ENCODE measurements at places on chromosomes 6 and 20.

DNA sequence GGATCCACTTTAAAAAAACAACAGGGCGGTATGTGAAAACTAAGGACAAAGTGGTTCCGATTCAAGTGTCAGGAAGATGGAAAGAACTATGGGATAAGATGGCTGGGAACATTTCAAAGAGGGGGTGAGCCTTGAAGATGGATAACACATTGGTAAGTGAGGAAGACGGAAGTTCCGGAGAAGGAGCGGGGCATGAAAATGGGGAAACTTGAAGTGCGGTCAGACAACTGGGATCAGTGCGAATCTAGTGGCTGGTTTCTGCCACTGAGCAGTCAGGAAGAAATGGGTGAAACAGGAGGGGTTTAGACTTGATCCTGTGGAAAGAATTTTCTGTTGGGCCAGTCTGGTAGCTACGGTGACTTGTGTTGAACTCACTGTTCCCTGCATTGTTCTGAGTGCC is 1.2 kb downstream of the NAA20 start:
- no peak for DNase-seq

DNA sequence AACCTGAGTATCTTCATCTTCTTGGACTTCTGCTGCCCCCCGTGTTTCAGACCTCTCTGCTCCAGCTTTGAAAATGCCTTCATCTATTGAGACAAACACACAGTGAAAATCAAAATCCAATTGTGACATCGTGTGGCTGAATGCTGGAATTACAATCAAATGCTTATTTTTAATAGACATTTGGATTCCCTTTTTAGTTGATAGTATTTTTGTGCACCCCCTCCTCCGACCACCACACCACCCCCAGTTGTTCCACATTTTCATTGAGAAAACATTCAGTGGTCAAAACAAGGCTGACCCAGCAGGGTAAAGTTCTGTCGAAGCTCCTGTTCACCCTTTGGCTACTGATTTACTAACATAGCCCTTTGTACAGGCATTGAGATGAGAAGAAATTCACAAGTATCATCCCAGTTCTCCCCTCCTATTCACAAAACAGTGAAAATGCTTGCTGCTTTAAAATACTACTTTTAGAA is 79.0 kb downstream of the NRSN1 start:
- DNase-seq = no peak

GRCh38 chr20:29878281-29878741 is 1379.2 kb upstream of the DEFB115 start:
- DNase-seq = no peak

GRCh38 chr6:144252259-144252658 is 32.9 kb upstream of the UTRN start:
- DNase-seq = no peak

DNA sequence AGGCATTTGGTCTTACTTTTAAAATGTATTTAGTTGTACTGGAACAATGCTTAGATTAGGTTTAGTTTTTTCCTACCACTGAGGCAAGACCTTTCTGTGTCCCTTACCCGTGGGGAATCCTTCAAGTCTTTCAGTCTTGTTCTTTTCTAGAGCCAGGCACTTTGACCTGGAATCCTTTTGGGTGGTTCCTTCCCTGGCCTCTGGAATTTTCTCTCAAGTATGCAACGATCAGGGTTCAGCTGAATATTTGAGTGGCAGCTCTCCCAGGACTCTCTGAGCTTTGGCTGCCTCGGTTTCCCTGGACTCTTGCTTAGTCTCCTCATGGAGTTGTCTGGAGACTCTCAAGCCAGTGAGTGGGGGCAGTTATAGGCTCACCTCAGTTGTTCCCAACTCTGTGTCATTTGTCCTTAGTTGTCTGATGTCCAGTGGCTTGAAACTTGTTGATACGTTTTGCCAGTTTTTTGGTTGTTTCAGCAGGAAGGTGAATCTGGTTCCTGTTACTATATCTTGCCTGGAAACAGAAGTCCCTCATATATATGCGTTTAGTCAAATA is 118.1 kb downstream of the QKI start:
- DNase-seq = no peak

GRCh38 chr6:31419842-31420241 is 16.4 kb downstream of the MICA start:
- no peak for DNase-seq

GRCh38 chr20:59230385-59230784 is 66.8 kb downstream of the ZNF831 start:
- DNase-seq = no peak

GRCh38 chr20:46393967-46394366 is 12.4 kb downstream of the ELMO2 start:
- no peak for DNase-seq

GRCh38 chr6:157382821-157383220 is 1.8 kb downstream of the ZDHHC14 start:
- no peak for DNase-seq

GRCh38 chr20:54502179-54502578 is 26.8 kb downstream of the DOK5 start:
- no peak for DNase-seq

- DNase-seq = no peak
Observed at GRCh38 chr6:157881342-157881741, 58.3 kb downstream of the SNX9 start.

- no peak for DNase-seq
Observed at GRCh38 chr6:159754959-159755914, 6.6 kb upstream of the ACAT2 start.
